ENCODE measurements at places on chromosomes 13 and 19.
A peak's percentile ranks its signal among the peaks of the same experiment; 100 is the strongest.

GRCh38 chr13:110302997-110303396 lies 4.0 kb downstream of the COL4A1 start:
- DNase-seq: no peak

DNA sequence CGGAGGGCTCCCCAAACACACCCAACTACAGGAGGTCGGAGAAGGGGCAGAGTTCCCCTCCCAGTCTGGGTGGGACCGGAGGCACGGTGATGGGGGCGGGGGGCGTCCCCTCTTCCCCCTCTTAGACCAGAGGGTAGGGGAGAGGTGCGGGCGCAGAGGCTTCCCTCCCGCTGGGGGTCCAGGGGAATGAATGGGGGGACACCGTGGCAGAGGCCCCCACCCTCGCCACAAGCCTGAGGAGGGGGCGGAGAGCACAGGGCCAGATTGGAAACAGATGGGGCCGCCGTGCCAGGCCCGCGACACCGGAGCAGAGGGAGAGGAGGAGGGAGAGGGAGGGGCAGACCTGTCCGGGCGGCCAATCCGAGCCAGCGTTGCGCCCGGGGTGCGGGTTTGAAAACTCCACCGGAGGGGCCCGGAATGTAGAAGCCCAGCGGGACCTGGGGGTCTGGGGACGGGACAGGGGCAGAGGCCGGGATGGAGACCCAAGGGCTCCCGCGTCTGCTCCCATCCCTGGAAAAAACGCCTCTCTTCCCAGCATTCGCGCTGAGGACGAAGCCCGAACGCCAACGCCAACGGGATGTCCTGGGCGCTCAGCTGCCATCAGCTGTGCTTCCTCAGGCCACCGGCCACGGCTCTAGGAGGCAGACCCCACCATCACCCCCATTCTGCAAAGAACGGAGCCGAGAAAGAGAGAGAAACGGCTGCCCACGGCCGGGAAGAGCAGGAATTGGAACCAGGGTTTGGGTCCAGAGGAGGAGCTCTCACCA lies 46.8 kb downstream of the PTPRS start:
- peak; percentile 81 for DNase-seq

DNA sequence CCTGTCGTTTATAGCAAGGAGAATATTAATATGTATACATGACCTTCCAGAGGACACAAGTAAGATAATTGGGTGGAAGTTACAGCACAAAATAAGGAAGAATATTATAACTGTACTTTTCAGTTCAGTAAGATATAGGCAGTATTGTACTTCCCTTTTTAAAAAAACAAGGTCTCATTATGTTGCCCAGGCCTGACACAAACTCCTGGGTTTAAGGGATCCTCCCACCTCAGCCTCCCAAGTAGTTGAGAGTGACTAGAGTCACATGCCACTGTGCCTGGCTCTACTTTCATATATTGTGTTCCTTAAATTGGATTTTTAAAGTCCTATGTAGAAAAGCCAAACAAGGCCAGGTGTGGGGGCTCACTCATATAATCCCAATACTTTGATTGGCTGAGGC lies 19.5 kb upstream of the MAB21L1 start:
- DNase-seq: no peak

GRCh38 chr19:19214892-19215291 lies 3.1 kb downstream of the NCAN start:
- DNase-seq: no peak

GRCh38 chr19:41476583-41476982 lies 33.6 kb downstream of the ERICH4 start:
- DNase-seq: no peak

DNA sequence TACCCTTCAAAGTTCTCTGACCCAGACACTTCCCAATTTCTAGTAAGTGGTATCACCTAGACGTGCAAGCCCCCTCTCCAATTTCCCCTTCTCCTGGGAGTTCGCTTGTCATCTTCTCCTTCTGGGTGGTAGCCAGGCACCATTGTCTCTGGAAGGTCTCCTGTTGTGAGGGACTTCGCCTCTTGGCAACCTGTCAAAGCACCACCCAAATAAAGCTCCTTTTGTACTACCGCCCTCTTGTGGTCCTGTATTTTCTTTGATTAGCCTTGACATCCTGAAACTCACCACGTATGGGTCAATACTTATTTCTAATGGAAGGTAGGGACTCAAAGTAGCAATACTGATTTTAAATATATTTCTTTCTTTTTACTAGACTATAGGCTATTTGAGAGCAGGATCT lies 8.2 kb downstream of the GPC5 start:
- DNase-seq: peak; percentile 59

- DNase-seq: no peak
These were observed 171.5 kb upstream of the CSNK1A1L start for GRCh38 chr13:37277007-37277406.

DNA sequence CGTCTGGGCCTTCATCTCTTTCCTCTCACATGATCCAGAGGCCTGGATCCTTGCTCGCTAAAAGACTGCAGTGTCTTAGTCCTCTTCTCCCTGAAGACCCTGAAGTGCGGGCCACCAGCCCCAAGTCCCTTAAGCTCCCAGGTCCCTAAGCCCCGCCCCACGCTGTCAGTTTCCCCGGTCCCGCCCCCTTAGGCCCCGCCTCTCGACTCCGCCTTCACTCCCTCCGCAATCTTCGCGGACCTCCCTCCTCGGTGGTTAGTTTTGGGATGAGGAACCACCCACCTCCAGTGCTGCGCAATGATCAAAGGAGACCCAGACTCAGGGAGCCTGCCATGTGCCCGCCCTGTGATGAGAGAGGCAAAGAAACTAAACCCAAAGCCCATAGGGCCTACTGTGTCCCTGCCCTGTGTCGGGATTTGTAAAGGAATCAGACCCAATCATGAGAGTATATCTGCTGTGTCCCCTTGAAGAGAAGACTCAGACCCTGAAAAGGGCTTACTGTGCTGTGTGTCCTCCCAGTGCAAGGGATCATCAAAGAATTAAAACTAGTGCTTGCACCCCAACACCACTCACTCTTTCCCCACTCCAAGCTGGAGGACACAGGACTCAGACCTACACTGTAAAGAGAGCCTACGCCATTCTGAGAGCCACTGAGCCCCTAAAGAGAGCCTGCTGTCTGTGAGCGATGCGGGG lies 3.0 kb upstream of the COX6B1 start:
- DNase-seq: peak; percentile 65

- DNase-seq: peak; percentile 79
These were observed 966 bp downstream of the JUNB start for GRCh38 chr19:12792051-12792852.

DNA sequence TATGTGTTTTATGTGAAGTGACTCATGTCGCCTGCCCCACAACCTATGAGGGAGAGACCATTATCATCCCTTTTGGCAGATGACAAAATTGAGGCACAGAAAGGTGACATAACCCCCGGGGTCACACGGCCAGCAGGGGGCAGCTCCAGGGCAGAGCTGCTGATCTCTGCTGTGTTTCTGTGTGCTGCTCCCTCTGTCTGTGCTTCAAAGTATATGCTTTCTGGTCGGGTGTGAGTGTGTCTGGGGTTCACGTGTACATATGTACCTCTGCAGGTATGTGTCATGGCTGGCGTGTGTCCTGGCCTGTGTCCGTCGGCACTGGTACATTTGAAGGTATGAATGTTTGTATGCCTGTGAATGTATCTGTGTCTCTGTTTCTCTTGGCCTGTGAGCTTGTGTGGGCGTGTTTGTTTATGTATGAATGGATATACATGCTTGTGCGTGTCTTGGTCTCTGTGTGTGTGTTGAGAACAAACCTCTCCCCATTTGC lies 7.1 kb downstream of the LIPE start:
- peak; percentile 68 for DNase-seq

DNA sequence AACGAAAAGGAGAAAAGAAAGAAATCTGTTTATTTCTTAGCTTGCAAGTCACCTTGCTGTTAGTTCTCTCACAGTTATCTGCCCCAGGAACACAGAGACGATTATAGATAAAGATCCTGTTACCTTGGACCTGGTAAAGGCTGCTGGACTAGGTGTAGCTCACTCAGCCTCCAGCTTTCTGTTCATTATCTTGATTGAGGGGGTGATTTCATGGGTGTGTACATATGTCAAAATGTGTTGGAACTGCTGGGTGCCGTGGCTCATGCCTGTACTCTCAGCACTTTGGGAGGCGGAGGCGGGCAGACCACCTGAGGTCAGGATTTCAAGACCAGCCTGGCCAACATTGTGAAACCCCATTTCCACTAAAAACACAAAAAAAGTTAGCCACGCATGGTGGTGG lies 27.9 kb downstream of the CERS4 start:
- no peak for DNase-seq

GRCh38 chr19:38877781-38878574 lies at the start of gene RINL:
TSS of gene RINL (minus strand) at chr19:38878275. CDS start at chr19:38876742, 1,533 bp downstream.
- DNase-seq: peak; percentile 92

DNA sequence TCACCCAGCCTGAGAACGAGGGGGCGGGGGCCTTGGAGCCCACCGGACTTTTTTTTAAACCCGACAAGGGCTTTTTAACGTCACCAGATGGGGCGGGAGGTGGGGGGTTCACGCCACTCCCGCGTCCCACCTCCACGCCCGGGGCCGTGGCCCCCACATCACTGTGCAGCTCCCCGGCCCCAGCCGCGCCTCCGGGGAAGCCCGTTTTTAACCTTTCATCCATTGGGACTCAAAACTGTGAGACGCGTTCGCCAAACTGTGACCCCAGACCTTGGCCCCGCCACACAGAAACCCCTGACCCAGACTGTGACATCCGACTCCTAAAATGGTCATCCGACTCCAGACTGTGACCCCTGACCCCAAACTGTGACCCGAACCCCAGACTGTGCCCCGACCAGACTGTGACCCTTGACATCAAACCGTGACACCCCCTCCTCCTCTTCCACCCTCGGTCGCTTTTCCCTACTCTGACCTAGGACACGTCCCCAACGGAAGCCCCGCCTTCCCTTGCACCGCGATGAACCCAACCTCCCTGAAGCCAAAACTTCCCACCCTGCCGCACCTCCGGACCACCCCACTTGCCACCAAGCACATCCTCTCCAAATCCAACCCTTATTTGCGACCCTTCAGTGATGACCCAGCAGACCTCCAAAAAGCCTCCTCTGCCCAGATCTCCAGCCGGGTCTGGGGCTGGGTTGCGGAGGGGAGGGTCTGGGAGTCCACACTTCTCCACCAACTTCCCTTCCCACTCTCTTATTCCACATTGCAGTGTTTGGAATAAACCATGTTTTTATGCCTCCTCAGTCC lies 1.5 kb upstream of the GRWD1 start:
- peak; percentile 39 for DNase-seq

- DNase-seq: peak; percentile 74
These were observed 42.5 kb upstream of the SCEL start for GRCh38 chr13:77492982-77493381.

DNA sequence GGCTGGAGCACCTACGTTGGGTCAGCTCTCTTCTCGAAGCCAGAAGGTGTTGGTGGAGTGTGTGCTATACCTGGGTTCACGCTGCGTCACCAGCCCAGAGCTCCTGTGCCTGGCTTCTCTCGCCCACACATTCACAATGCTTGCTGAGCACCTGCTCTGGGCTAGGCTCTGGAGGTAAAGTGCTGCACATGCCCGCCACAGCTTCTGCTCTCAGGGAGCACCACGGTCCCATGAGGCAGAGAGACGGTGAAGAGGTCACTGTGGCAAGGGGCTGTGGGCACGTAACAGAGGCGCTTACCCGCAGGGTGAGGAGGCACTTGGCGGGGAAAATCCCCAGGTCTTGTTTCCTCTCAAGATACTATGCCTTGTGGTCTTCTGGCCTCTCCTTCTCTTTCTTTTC lies 174.2 kb downstream of the TEX29 start:
- no peak for DNase-seq

DNA sequence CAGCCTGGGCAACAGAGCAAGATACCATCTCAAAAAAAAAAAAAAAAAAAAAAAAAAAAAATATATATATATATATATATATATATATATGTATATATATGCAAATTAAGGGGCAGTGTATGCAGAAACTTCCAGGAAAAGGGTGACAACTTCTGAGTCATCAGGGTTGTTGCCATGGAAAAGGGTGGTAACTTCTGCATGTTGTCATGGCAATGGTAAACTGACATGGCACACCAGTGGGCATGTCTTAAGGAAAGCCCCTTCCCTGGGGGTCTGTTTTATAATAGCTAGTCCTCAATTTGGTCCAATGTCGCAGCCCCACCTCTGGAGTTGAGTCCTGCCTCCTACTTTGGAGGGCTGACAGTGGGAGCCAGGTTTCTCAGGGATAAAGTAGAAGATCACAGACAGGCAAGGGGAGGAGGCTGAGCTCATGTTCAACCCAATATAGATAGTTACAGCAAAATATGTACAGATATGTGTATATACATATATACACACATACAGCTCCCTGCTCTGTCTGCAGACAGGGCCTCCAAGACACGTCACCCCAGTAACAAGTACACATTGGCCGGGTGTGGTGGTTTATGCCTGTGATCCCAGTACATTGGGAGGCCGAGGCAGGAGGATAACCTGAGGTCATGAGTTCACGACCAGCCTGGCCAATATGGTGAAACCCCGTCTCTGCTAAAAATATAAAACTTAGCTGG lies 7.2 kb upstream of the FCHO1 start:
- no peak for DNase-seq
